Stimulated activated CD8-positive, alpha-beta memory T cell treated with anti-CD3 and anti-CD28 coated beads, Interleukin-4, amount 100 ng/mL, for 4 hours (primary cell): ENCODE measurements at places on chromosomes 5 and 9.

DNA sequence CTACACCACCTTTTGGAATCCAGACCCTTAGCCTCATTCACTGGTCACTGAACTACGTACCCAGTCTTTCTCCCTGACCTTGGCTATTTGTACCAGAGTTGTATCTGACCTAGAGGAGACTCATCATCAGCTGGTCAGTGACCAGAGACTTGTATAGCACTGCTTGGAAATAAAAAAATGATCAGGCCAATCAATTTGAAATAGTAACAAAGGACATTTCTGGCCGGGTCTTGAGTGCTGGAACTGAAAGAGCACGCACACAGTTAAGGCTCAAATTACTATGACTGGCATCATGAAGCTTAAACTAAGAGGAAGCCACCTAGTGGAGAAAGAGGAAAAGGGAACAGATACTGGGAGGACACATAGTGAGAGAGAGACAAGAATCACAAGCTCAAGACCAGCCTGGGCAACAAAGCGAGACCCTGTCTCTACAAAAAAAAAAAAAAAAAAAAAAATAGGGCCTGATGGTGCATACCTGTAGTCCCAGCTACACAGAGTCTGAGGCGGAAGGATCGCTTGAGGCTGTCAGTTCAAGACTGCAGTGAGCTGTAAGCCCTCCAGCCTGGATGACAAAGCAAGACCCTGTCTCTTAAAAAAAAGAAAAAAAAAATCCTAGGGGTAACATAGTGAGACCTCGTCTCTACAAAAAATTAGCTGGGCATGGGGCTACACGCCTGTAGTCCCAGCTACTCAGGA, 12.8 kb upstream of the SRP19 start:
- DNase-seq = no peak

- no peak for DNase-seq
Measured at GRCh38 chr9:134891053-134891452, 10.4 kb downstream of the FCN2 start.

DNA sequence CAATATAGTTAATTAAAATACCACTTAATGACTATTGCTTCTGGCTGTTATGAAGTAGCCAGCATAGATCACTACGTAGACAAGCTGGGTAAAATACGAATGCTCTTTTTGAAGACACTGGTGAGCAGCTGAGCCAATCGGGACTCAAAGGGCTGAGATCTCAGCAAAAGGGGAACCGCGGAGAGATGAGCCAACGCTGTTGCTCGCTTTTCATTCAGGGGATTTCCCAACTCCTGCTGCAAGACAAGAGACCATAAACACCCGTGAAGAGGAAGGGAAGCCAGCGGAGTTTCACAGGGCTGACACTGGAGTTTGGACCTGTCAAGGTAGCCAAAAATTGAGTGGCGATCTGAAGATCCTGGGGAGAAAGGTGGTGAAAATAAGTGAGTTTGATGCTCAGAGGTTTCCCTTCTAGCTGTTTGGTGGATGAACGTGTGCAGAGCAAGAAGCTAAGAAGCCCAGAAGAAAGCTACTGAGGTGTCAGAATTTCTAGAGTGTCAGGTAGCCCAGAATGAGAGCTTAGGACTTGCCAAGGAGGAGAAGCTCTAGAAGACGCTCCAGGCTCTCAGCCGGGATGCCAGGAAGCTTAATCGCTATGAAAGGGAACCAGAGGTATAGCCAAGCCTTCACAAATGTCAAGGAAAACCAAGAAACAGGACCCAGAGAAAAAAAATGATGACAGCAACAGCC, 79.6 kb upstream of the RNU6ATAC start:
- peak; percentile 11 for DNase-seq

- no peak for DNase-seq
Measured at GRCh38 chr9:105150991-105151685, 93.3 kb upstream of the SLC44A1 start.

- peak; percentile 68 for DNase-seq
Measured at GRCh38 chr9:131237931-131238401, 38.3 kb downstream of the FAM78A start.

- no peak for DNase-seq
Measured at GRCh38 chr5:178194026-178194425, 6.9 kb upstream of the GMCL2 start.

DNA sequence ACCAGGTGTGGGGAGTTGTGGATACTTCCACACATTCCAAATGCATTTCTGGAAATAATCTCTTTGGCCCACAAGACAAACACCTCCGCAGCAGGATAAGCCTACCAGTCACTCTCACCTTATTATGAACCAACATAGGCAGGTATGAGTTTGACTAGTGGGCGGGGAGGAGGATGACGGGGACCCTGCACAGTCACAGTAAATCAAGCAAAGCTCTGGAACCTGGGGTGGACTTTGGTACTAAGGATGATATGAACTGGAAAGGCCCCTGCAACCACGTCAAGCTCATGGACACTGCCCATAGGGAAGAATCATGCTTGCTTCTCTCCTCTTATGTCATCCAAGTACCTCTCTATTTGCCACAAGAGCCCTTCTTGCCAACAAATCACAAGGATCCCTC, 259.4 kb downstream of the HSPA4 start:
- DNase-seq = no peak

DNA sequence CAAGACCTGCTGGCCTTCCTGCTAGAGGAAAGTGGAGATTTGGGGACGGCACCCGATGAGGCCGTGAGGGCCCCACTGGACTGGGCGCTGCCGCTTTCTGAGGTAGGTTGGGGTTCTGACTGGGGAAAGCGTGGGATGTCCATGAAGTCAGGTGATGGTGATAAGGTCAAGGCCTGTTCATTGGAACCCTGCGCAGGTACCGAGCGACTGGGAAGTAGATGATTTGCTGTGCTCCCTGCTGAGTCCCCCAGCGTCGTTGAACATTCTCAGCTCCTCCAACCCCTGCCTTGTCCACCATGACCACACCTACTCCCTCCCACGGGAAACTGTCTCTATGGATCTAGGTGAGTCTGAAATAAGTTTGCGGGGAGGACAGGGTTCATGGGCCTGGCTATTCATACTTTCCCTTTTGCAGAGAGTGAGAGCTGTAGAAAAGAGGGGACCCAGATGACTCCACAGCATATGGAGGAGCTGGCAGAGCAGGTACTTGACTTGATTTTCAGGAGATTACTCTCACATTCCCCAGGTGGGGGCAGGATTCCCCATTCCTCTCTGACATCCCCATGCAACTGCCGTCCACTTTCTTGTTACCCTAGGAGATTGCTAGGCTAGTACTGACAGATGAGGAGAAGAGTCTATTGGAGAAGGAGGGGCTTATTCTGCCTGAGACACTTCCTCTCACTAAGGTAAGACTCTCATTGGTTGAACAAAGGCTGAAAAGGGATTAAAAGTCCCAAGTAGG, 505 bp downstream of the CREB3 start:
- DNase-seq = no peak

DNA sequence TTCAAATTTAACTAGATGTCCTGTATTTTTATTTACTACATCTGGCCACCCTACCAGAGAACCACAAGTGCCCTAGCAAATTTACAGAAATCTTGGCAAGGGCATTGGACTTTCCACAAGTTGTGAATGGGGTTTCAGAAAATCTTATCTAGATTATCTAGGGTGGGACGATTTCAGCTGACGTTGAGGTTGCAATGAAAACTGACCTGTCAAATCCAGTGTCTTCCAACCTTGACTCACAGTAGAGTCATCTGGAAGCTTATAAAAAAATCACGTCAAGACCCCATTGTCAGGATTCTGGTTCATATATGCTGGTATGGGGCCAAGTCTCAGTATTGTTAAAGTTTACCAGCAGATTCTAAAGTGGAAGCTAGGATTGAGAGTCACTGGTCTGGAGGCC, 109.6 kb upstream of the ACTBL2 start:
- no peak for DNase-seq
